ENCODE measurements at places on chromosomes 2 and 18.

GRCh38 chr2:55107436-55107835 is 57.2 kb upstream of the RTN4 start:
- DNase-seq: no peak

GRCh38 chr2:75221862-75222261 is 22.5 kb upstream of the TACR1 start:
- no peak for DNase-seq

GRCh38 chr2:146392186-146392585 is 1452.6 kb upstream of the ACVR2A start:
- no peak for DNase-seq

- DNase-seq: no peak
These were observed 29.8 kb upstream of the LAMA1 start for GRCh38 chr18:7147399-7147798.

- DNase-seq: no peak
These were observed 100.4 kb downstream of the SNTG2 start for GRCh38 chr2:1051075-1051474.

GRCh38 chr18:62242955-62243354 is 55.9 kb downstream of the RELCH start:
- DNase-seq: no peak

GRCh38 chr2:78290581-78291214 is 734.8 kb upstream of the REG3G start:
- no peak for DNase-seq

GRCh38 chr18:54020156-54020745 is 204.2 kb downstream of the MBD2 start:
- no peak for DNase-seq

DNA sequence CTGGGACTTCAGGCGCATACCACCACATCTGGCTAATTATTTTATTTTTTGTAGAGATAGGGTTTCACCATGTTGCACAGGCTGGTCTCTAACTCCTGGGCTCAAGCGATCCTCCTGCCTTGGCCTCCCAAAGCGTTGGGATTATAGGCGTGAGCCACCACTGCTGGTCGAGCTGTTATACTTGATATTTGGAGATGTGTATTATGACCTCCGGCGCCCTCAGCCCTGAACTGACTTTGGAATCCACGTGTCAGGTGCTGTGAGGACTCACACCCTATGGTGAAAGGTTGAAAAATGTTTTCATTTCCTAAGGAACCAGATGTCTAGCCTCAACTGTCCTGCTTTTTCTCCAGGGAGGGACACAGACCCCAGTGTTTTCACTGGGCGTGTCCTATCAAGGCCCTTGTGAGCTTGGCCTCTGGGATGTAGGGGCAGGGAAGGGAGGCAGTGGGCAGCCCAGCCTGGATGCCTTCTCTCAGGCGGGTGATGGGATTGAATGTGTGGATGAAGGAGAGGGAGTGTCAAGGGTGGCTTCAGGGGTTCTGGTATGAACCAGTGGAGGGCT is 56.4 kb upstream of the HAAO start:
- DNase-seq: no peak

DNA sequence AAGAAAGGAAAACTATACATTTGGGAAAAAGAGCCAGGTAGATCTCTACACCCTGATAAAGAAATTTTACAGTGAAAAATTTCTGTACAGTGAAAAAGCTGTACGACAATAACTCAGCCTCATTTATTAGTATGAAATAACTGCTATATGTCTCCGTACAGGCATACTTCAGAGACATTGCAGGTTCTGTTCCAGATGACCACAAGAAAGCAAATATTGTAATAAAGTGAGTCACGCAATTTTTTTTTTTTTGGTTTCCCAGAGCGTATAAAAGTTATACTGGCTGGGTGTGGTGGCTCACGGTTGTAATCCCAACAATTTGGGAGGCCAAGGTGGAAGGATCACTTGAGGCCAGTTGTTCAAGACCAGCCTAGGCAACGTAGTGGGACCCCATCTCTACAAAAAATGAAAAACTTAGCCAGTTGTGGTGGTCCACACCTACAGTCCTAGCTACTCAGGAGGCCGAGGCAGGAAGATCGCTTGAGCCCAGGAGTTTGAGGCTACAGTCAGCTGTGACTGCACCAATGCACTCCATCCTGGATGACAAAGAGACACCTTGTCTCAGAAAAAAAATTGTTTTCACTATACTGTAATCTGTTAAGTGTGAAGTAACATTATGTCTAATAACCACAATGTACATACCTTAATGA is 28.2 kb upstream of the AMMECR1L start:
- no peak for DNase-seq

GRCh38 chr2:180195847-180196246 is 188.8 kb upstream of the CWC22 start:
- no peak for DNase-seq

GRCh38 chr2:12796657-12797056 is 79.9 kb downstream of the TRIB2 start:
- no peak for DNase-seq

- DNase-seq: no peak
These were observed 954.8 kb upstream of the DDX18 start for GRCh38 chr2:116859708-116860107.

DNA sequence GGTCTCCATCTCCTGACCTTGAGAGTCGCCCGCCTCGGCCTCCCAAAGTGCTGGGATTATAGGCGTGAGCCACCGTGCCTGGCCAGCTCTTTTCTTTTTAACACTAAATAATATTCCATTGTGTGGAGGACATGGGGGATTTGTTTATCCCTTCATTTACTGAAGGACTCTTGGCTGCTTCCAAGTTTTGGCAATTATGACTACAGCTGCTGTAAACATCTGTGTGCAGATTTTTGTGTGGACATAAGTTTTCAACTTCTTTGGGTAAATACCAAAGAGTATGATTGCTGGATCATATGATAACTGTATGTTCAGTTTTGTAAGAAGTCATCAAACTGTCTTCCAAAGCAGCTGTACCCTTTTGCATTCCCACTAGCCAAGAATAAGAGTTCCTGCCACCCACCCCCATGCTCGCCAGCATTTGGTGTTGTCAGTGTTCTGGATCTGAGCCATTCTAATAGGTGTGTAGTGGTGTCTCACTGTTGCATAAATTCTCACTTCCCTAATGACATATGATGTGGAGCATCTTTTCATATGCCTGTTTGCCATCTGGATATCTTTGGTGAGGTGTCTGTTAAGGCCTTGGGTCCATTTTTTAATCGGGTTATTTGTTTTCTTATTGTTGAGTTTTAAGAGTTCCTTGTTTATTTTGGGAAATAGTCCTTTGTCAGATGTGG is 52.2 kb downstream of the TNFRSF11A start:
- DNase-seq: no peak

- DNase-seq: no peak
These were observed 37.6 kb downstream of the TEX51 start for GRCh38 chr2:126936219-126936723.

DNA sequence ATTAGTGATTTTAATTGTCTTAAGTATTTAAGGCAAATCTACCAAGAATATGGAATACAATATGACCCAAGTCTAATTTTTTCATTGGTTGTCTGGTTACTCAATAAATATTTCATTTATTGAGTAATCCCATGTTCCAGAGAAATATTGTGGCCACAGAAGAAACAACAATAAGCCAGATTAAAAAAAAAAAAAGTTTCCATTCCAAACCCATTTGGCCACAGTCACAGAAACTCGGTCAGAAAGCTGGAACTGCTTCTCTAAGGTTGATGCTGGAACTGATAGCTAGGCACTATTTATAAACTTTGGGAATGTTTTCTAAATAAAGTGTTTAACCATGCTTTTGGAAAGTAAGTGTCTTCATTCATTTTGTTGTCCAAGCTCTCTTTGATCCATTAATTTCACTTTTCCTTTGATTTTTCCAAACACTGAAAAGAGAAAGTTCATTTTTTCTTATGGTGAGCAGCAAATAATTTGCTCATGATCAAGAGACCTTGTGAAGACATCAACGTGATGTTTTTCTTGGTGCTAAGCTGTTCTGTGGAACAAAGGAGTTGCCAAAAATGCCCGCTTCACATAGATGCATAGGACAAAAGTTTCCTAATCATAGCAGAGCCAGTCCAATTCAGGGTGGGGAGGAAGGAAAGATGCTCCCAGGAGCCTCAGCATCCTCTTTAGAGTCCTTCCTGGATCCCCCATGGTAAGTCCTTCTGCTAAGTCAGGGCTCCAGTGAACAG is 72.1 kb upstream of the CCBE1 start:
- no peak for DNase-seq

- DNase-seq: no peak
These were observed 68.8 kb downstream of the ADI1 start for GRCh38 chr2:3450385-3451010.

- no peak for DNase-seq
These were observed 276.2 kb upstream of the HNRNPA3 start for GRCh38 chr2:176936410-176936809.

DNA sequence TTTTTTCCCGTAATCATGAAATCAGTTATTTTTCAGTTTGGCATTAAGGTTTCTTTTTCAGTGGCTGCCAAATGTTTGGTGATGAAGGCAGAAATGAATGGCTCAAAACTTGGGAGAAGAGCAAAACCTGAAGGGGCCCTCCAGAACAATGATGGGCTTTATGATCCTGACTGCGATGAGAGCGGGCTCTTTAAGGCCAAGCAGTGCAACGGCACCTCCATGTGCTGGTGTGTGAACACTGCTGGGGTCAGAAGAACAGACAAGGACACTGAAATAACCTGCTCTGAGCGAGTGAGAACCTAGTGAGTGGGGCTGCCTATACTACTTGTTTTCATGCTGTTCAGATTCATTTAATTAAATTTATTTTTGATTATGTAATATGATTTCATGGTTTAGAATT is 29.2 kb upstream of the MSH2 start:
- DNase-seq: no peak

- DNase-seq: no peak
These were observed 31.4 kb upstream of the KCMF1 start for GRCh38 chr2:84939426-84940087.

- DNase-seq: no peak
These were observed 1002.3 kb downstream of the TDRD15 start for GRCh38 chr2:22126106-22126505.

- DNase-seq: no peak
These were observed 115.7 kb downstream of the DNAH6 start for GRCh38 chr2:84631985-84632384.

DNA sequence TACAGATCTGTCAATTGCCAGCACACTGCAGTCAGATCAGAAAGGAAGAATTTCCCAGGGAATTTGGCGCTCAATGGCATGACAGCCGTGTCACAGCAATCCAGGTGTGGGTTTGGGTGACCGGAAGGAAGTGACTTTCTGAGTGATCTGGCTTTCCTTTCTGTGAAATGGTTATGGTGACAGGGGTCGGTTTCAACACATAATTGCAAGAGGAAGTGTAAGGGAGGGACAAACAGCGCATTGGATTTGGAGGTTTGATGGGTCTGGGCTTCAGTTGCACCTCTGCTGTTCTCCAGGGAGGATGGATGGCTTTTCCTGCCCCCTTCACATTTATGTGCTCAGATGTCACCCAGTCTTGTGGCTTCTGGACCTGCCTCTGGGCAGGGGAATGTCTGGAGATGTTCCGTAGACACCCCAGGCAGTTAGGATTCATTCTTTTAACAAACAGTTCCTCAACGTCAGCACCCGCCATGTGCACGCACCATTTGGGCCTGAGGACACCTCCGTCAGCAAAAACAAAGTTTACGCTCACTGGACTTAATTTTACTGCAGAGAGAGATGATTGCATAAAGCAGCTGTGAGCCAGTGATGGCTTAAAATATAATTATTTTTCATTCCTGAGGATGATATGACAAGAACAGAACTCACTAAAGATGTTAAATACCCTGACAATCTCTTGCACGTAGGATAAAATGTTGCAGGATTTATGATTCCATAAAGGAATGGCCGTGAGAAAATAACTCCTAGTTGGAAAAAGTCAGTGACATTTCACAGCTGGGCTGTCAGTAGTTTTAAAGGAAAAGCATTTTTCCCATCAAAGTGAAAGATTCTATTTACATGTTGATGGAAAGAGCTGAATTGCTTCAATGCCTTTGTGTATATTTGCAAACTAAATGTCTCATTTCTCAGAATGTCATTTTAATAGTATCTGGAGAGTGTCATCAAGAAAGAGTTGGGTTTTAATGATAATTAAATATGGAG is 36.9 kb downstream of the MBP start:
- DNase-seq: no peak

GRCh38 chr18:22839340-22839821 is 93.7 kb upstream of the RBBP8 start:
- no peak for DNase-seq

GRCh38 chr2:167190053-167190452 is 301.8 kb downstream of the XIRP2 start:
- no peak for DNase-seq

GRCh38 chr18:73835656-73836364 is 311.8 kb downstream of the FBXO15 start:
- no peak for DNase-seq

- DNase-seq: no peak
These were observed 51.7 kb downstream of the KCNIP3 start for GRCh38 chr2:95348609-95349567.

GRCh38 chr18:27314996-27315395 is 129.9 kb upstream of the CHST9 start:
- DNase-seq: no peak

DNA sequence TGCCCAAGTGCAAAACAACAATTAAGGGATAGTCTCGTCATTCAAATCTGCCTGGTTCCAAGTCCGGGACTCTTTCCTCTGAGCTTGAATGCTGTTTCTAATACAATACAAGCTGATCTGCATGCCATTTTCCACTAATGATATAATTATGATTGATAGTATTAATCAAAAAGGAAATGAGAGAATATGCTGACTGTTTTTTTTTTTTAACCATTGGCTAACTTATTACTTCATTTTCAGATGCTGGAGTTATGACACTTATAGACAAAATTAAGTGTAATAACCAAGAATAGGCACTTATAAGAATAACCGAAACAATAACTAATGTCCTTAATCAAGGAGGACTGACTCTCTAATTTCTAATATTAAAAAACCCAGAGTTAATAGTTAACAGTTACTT is 343.6 kb downstream of the LPIN1 start:
- DNase-seq: no peak

DNA sequence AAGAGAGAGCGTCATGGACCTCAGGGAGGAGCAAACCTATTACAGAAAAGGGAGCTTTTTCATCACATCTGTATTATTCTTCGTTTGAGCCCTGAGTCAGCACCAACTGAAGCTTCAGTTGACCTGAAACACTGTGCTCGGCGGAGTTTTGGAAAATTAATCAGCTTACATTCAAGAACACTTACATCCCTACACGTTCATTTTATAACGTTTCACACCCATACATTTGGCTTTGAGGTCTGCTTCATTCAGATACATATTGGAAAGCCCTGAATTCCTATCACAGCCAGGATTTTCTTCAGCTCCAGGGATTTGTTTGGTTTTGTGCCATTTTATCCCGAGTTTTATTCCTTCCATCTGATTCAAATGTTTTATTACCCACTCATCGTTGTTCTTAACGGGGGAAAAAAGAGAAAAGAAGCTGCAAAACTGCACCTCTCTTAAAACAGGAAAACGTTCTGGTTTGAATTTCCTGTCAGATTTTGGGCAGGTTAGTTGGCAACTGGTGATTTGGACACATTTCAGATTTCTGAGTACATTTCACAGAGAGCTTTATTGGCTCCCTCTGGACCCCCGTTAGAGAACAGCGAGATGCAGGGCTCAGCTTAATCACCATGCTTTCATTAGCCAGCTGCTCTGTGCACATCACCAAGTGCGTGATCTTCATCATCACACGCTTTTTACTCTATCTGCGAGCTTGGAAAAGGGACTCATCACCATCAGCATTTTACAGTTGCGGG is 88.8 kb downstream of the CDC42EP3 start:
- no peak for DNase-seq
